ENCODE measurements at places on chromosomes 6 and 20. TPM values are rescaled to one million over a fixed set of nuclear protein-coding genes. Genes with fewer than 3 reads are reported as not detected.

GSTA2 gene
- polyA plus RNA-seq: 0.19 TPM

CSTF1 gene
- polyA plus RNA-seq: 44.0 TPM

NKAPL gene
- polyA plus RNA-seq: 2.5 TPM

KPNA5 gene
- 25.8 TPM for polyA plus RNA-seq

TRIM10 gene
- 2.6 TPM for polyA plus RNA-seq

PPDPF gene
- 131 TPM for polyA plus RNA-seq

DEFB132 gene
- polyA plus RNA-seq: not detected

TAF4 gene
- polyA plus RNA-seq: 19.2 TPM

TULP4 gene
- 18.9 TPM for polyA plus RNA-seq

KHDC1L gene
- not detected for polyA plus RNA-seq

CCND3 gene
- polyA plus RNA-seq: 24.9 TPM

COX4I2 gene
- 1.6 TPM for polyA plus RNA-seq

HAO1 gene
- not detected for polyA plus RNA-seq

TNF gene
- polyA plus RNA-seq: 0.23 TPM

- no peak for DNase-seq
Measured at GRCh38 chr20:31945319-31945718, 6.5 kb downstream of the PDRG1 start.

DNA sequence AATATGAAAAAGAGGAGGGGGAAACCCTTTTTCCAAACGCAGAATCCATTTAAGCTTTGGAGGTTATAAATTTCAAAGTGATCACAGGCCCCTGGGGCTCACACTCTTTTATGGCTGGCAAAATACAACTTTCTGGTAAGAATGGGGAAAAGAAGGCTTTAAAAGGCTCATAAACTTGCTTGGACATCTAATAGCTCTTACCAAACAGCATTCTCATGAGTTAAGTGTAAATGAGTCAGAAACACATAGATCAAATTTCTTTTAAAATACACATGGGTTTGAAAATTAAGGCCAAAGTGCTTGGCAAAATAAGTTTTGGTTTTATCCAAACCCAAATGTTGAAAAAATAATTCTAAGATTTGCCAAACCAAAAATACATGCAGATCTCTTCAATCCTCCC lies 154.6 kb downstream of the SOBP start:
- DNase-seq: no peak

DNA sequence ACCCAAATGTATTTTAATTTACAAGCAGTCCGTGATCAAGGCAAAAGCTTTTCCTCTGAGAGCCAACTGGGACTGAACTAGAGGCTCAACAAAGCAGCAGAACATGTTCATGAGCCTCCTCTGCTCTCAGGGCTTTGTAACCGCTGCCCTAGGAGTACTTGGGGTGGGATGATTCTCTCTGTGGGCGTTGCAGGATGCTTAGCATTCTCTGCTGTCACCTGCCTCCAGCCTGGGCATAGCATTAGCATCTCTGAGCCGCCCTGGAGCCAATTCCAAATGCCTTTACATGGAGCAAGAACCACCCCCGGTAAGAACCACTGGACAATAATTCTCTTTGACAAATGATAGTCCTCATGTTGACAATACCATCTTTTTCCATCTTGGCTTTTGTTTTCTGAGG lies 237.6 kb upstream of the CDH4 start:
- no peak for DNase-seq

- DNase-seq: no peak
Measured at GRCh38 chr20:24747010-24747712, 201.9 kb upstream of the CST7 start.

DNA sequence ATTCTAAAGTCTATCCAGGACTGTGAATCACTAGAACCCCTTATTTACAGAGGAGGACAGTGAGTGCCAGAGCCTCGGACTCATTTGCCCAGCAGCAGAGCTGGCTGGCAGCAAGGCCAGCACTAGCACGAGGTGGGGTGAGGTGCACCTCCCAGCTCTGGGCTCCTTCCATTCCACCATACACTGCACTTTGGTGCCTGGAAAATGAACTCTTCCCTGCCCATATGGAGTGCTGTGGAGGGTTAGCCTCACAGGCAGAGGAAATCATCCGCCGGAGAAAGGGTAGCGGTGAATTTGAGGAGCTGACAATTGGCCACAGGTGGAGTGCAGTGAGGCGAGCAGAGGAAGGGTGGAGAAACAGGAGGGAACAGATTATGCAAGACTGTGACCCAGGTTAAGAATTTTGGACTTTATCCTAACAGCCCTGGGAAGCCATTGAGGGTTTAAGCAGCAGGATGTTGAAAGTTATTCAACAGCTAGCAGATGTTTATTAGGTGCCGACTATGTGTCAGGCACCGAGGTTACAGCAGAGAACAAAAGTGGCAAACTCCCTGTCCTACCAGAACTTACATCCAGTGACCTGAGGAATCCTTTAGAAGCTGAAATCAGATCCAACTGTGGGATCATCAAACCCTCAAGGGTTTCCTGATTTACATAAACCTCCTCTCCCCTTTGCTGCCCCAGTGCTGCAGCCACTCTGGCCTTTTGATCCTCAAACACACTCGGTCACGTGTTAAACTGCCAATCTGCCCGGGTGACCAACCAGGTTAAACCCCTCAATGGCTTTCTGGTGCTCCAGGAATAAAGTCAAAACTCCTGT lies 6.2 kb downstream of the TRIM26 start:
- DNase-seq: no peak

DNA sequence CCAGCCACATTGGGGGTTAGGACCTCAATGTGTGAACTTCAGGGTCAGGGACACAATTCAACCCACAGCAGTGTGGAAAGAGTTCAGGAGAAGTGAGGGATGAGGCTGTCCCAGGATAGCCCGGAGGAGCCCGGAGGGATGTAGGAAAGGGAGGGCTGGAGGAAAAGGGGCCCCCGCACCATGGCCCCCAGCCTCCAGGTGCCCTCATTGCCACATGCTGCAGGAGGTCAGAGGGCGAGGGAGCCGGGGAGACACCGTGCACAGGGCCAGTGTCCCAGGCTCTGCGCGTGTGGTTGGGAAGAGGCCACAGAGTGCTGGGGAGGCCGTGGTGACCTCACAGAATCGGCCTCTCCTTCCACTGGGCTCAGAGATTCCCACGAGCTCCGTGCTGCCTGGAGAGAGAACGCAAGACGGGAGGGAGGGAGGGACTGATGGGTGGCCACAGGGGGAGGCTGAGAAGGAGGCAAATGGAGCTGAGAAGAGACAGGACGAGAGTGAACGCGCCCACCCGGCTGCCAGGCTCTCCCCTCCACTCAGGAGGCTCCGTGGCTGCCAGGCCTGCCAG lies 215.1 kb downstream of the DLL1 start:
- DNase-seq: no peak

DNA sequence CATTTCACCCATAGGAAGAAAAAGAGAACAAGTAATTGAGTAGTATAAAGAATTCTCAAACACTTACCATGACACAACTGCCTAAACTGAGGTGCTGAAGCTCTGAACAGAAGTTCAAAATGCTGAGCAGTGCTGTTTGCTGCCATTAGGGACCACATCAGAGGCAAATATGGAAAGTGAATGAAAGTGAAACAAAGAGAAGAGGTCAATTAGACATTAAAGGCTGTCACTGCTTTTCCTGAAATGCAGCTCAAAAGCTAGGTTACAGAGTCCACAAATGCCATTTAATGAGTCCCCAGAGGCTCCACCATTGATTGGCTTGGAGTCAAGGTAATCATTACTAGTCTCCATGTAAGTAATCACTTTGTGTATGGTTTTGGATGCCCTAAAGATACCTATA lies 46.1 kb downstream of the POU3F2 start:
- DNase-seq: no peak

DNA sequence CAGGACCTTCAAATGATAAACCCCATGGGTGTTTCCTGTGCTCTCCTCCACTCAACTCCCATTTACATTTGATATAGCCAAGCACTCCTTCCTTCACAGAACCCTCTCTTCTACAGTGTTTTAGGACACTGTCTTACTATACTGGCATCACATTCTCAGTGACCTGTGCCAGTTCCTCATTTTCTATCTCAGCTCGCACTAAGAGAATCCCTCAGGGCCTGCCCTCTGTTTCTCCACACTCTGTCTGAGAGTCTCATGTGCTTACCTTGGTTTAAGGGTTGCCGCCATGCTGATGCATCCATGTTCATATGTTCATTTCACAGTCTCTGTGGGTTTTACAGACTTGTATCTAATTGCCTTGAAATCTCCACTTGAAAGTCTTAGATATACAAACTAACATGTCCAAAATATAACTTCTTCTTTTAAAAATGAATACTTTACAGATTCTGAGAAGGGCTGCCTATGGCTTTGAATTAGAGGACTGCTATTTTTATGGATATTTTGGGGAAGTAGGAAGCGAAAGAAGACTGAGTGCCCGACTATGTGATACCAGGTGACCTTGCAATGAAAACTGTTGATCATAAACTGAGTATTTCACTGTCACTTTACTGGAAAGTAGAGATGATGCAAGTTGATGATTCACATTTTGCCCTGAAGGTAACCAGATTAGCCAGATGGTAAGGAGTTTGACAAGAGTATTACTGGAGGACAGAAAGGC lies 153.1 kb upstream of the SIM1 start:
- DNase-seq: no peak

DNA sequence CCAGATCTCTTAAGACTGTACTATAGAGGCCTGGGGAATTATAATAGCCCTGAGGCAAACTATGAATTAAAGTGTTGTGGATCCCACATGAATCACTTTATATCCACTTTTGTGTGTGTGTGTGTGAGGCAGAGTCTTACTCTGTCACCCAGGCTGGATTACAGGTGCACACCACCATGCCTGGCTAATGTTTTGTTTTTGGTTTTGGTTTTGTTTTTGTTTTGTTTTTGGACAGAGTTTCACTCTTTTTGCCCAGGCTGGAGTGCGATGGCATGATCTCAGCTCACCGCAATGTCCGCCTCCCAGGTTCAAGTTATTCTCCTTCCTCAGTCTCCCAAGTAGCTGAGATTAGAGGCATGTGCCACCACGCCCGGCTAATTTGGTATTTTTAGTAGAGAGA lies 32.2 kb upstream of the MICB start:
- DNase-seq: no peak

- DNase-seq: no peak
Measured at GRCh38 chr6:158357570-158358216, 45.4 kb downstream of the TULP4 start.

DNA sequence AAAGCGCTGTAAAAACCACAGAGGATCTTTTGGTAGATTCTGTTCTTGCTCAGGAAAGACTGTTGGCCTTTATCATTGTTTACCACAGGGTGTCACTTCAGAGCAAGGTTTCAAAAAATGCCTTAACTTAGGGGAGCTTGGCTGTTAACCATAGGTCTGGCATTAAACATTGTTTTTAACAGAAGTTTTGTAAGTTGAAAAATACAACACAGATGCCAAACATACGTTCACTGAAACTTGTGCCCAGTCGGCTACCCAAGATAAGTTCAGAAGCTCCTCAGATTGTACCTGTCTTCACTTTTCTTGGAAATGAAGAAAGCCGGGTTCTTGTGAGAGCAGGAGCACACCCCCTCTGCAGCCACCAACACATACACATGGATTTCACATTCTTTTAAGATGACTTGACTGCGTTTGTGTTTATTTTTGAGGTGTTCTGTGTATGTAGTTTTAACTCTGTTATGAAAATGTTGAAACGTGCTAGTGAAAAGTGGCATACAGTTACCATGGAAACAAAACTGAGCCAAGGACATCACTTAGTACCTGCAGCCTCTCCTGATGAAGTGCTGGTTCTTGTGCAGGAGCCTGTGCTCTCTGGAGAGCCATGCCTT lies 64.9 kb downstream of the SYCP2L start:
- DNase-seq: peak; percentile 22

- DNase-seq: peak; percentile 32
Measured at GRCh38 chr6:141729146-141729545, 403.6 kb upstream of the GJE1 start.

DNA sequence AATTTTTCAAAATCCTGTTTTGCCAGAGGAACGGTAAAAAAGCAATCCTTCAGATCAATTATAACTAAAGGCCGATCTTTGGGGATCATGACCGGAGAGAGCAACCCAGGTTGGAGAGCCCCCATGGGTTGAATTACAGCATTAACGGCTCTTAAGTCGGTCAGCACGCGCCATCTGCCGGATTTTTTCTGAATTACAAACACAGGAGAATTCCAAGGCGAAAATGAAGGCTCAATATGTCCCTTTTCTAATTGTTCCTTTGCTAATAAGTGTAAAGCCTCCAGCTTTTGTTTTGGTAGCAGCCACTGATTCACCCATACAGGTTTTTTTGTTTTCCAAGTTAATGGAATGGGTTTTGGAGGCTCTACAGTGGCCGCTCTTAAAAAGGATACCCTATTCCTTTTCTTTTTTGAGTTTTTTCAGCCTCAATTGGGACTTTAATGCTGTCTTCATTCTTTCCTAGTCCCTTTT lies 16.9 kb upstream of the PTCRA start:
- no peak for DNase-seq

DNA sequence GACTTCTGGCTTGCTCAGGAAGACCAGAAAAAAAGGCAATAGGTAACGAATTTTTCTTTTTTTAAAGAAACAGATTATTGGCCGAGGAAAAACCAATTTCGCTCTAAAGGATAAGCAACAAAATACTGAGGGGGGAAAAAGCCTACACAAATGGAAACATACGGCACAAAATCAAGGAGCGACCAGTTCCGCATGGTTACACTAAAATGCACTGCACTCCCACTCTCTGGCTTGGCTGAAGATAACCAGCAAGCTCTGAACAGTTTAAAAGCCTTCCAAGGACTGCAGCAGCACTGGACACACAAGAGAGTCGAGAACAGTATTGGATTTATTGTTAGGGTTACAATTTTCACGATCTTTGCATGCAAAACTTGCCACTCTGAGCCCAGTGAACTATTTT lies 881 bp upstream of the MAP7 start:
- no peak for DNase-seq

DNA sequence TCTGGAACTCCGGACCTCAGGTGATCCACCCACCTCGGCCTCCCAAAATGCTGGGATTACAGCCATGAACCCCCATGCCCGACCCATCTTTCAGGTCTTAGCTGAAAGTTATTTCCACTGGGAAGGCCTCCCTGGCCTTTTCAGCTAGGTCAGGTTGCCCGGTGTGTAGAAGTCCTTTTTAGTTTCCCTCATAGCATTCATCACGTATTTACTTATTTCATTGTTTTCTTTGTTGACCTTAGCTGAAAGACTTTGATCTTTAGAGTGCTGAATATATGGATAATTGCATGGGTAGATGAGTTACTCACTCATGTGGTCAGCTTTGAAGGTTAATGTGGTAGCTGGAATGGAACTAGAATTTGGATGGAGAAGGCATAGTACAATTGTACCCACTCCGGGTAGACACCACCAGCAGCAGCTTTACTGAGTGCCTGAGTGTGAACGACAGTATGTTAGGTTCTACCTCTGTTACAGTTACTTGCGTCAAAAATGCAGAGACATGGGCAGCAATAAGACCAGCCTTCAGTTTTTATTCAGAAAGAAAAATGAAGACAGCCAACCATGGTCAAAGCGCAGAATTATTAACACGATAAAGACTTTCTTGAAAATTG lies 9.1 kb downstream of the KIZ start:
- DNase-seq: no peak

DNA sequence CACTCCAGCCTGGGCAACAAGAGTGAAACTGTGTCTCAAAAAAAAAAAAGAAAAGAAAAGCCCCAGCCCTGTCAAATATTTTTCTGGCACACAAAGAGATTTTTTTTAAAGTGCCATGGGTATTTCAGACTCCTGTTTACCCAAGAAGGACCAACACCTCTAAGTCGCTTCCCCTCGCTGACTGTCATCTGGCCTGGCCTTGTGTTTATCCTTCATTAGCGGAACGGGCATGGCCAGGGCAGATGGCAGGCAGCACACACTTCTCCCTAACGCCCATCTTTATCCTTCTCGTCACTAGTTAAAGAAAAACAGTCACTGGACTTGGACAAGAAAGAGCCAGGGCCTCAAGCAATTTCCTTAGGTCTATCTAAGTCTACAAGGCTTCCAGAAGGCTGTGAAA lies 7.3 kb upstream of the CBFA2T2 start:
- DNase-seq: no peak
